ENCODE measurements at places on chromosomes 4 and X.

GRCh38 chr4:145808021-145808650 lies 128.2 kb downstream of the C4orf51 start:
- no peak for DNase-seq

GRCh38 chr4:149987330-149988086 lies 90.7 kb upstream of the DCLK2 start:
- DNase-seq = no peak

- no peak for DNase-seq
Observed at GRCh38 chr4:182694551-182694950, 222.6 kb downstream of the DCTD start.

DNA sequence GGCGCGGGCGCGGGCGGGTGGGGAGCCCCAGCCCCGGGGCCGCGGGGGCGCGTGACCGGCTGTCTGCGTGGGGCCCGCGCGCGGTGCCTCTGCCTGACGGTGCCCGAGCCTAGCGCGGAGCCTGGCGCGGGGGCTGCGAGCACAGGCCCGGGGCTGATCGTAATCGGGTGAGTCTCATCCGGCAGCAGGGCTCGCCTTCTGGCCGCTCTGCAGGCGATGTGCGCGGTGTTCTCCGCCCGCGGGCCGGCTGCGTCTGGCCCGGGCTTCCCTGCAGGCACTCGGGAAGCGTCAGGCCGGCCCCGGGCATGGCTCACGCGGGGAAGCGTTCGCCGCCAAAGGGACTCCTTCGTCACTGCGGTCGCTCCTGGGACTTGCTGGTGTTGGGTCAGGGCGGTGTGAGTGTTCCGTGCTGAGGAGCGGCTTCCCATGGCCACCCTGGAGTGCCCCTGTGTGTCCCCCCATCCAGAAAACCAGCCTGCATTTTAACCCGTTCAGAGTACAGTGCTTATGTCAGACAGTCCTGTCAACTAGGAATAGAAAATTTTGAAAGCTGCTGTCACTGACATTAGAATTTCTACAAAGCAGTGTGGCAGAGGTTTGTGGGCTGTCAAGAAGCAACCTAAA lies 40.6 kb downstream of the FAM149A start:
- no peak for DNase-seq

DNA sequence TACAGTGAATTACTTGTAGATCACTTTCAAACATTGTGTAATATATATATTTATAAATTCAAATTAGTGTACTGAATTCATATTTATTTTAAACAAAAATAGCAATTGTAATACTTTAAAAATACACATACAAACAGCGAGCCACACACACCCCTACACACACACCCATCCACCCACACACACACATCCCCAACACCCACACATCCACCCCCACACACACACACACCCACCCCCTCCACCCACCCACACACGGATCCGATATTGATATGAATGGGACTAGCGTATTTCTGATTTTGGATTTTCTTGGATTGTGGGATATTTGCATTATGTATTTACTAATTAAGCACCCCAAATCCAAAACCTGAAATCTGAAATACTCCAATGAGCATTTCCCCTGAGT lies 451.2 kb downstream of the PCDH7 start:
- no peak for DNase-seq

DNA sequence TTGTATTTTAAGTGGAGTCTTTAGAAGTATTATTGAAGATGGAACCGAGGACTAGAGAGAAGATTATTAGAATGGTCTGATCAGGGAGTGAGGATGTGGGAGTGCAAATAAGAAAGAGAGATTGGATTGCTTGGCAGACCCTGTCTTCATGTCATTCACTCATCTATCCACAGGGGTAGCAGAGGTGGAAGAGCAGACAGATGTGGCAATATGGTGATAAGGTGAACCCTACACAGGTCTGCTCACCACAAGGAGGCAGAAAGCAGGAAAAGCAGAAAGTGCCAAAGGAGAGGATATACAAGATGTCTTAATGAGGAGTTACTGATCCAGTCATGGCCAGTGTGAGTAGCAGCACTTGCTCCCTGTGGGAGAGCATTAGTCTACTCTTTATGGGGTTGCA lies 129.4 kb downstream of the MAGEE2 start:
- DNase-seq = no peak

GRCh38 chrX:101550362-101550750 lies at the start of gene ARMCX1:
TSS of gene ARMCX1 (plus strand) at chrX:101550547. CDS start at chrX:101552931, 2,384 bp downstream.
- no peak for DNase-seq

- no peak for DNase-seq
Observed at GRCh38 chr4:73664470-73664869, 44.2 kb upstream of the RASSF6 start.

- no peak for DNase-seq
Observed at GRCh38 chr4:114208574-114209151, 229.2 kb upstream of the ARSJ start.

DNA sequence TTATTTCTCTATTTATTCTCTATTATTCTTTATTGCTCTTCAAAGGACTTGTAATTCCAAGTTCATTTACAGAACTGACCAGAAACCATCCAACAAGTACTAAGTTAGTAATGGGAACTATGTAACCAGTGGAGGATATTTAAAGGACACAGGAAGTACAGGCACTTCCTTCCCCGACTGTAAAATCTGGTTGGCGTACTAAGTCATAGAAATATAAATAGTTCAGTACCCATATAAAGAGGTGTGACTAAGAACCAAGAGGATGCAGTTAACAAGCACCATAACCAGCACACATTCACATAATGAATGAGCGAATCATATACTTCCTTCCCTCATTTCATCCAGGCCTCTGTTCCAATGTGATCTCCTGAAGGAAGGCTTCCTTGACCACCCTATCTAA lies 3.6 kb upstream of the EIF4E start:
- DNase-seq = no peak

GRCh38 chr4:106676173-106676921 lies 307.8 kb upstream of the GIMD1 start:
- no peak for DNase-seq

- DNase-seq = no peak
Observed at GRCh38 chrX:110836451-110836850, 40.8 kb upstream of the CHRDL1 start.

- DNase-seq = no peak
Observed at GRCh38 chr4:111997785-111998184, 147.5 kb upstream of the FAM241A start.

GRCh38 chrX:981791-982626 lies 230.4 kb downstream of the CRLF2 start:
- no peak for DNase-seq

- no peak for DNase-seq
Observed at GRCh38 chr4:154307451-154307850, 184.1 kb downstream of the DCHS2 start.

DNA sequence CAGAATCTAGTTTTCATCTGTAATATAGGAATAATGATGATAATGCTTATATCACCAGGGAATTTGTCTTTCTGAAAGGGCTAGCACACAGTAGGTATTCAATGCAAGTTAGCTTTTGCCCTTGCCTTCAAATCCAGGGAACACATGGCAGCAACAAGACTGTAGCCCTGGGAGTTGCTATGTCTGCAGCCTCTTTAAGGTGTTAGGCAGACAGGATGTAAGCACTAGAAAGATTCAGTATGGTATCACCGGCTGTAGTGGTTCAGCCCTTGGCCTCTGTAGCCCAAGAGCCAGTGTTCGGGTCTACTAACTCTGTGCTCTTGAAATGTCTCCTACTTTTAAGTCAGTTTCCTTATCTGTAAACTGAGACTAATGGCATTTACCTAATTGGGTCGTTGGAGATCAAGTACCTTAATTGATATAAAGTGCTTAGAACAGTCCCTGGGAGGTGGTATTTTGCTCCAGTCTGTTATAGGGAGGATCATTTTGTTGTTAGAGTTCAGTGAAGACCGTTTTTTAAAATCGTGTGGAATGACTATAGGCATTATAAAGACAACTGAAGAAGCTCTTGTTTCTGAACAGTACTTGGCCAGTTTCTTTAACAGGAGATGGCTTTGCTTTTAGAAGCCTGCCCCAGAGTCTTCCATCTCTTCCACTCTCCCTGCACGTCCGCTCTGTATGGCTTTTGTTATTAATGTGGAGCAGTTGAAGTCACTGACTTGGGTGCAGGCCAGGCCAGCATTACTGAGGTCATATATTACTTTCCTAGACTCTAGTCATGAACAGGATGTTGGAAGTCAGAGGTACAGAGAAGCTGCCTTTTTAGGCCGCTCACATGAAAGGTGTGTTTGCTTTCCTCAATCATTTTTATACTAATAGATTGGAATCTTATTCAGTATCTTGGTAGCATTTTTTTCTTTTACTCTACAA lies 44.8 kb downstream of the GAB1 start:
- no peak for DNase-seq

GRCh38 chr4:20194123-20195013 lies 57.3 kb upstream of the SLIT2 start:
- DNase-seq = no peak

GRCh38 chrX:153870288-153870690 lies 15.7 kb downstream of the L1CAM start:
- no peak for DNase-seq

DNA sequence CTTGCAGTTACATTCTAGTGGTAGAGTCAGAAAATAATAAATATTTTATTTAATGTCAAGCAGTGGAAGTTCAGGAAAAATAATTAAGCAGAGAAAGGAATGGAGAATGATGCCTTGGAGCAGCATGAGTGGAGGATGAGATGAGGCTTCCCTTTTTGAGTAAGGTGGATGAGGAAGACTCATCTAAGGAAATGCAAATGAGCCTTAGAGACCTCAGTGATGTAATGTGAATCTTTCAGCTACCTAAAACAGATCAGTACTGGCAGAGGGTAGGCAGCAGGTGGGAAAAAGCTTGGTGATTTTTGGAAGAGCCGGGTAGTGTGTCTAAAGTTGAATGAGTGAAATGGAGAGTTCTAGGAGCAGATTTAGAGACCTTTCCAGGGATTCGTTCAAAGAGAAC lies 118.2 kb downstream of the GRID2 start:
- no peak for DNase-seq

GRCh38 chrX:78527818-78528217 lies 131.3 kb downstream of the RTL3 start:
- DNase-seq = no peak

GRCh38 chr4:55884093-55884850 lies 30.8 kb downstream of the EXOC1 start:
- DNase-seq = no peak

DNA sequence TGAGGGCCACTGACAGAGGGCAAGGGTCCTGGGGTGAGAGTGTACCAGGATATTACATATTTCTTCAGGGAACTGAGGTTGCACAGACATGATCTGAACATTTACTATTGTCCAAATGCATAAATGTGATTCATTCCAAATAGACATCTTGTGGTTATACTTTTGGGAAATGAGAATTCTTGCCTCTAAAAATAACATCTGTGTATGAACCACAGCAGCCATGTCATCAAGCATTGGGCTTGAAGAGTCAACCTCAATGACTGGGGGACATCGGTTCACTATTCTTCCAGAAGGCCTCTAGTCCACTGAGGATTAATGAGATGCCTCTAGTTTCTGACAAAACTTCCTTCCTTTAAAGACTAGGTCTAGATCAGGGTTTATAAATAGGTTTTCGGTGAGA lies 193.1 kb upstream of the GPC4 start:
- no peak for DNase-seq

GRCh38 chr4:139816856-139817255 lies 151.2 kb downstream of the MGST2 start:
- DNase-seq = no peak

GRCh38 chrX:112695494-112695893 lies 15.8 kb upstream of the LHFPL1 start:
- DNase-seq = no peak

DNA sequence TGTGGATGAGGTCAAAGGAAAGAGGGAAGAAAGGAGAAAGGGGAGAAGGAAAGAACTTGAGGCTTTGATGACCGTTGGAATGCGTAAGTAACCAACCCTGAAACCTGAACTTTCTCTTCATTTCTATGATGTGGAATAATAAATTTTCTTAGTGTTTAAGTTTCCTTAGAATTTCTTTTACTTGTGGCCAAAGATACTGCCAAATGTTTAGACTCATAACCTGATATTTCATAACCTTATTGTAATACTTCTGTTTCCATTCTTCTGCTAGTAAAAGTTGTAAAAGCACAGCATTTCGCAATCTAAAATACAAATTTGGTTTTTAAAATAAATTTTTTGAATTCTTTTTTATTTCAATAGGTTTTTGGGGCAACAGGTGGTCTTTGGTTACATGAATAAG lies 258.5 kb upstream of the GIMD1 start:
- no peak for DNase-seq

GRCh38 chrX:17554914-17555313 lies 179.9 kb downstream of the NHS start:
- no peak for DNase-seq

GRCh38 chrX:118062048-118062789 lies 54.4 kb downstream of the KLHL13 start:
- no peak for DNase-seq

DNA sequence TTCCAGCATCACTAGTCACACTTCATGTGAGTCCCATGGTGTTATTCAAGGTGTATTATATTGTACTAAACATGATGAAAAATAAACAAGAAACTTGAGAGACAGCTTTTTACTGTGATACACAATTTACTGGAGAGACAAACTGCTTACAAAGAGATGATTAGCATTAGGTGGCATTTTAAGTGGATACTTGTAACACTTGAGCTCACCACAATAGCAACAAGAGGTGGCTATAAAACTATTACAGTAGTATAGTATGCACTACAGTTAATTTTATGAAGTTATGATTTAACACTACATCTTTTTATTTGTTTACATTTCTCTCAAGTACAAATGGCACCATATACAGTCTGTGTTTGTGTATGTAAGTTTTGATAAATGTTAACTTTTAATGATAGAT lies 246.6 kb downstream of the PARM1 start:
- DNase-seq = no peak

DNA sequence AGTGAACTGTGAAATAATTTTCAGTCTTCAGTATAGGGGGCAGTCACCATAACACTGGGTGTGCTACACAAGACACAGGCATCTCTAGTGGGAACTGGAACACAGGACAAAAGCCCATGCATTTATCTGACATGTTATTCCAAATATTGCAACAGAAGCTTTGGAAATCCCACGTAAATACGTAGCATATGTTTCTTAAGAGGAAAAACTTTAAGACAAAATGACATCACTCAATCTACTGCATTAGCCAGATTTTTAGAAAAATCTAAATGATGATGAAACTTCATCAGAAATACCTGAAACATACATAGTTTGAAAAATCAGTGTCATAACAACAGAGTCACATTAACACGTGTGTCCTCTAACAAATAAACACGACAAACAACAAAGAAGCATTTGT lies 14.5 kb downstream of the SHISA3 start:
- DNase-seq = no peak

DNA sequence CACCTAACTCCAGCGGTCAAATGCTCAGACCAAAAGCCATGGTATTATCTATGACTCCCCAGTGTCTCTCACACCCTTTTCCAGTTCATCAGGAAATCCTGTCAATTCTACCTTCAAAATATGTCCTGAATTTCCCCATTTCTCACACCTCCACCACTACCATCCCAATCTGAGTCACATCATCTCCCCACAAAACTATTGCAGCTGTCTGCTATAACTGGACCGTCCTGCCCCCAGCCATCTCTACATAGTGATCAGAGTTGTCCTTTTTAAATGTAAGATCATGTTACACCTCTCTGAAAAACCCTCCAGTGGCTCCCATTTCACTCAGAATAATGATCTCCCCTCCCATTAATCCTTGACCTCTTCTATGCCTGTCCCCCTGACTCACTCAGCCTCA lies 6.8 kb upstream of the ODAPH start:
- DNase-seq = no peak

- no peak for DNase-seq
Observed at GRCh38 chrX:76148753-76149152, 24.1 kb upstream of the PBDC1 start.

Measured in stimulated activated CD8-positive, alpha-beta memory T cell treated with anti-CD3 and anti-CD28 coated beads, Interleukin-7, amount 100 ng/mL, for 24 hours (primary cell).